Stimulated activated CD4-positive, alpha-beta T cell treated with anti-CD3 and anti-CD28 coated beads, Interleukin-15, amount 100 ng/mL, for 1 hour (primary cell): ENCODE measurements at places on chromosomes 7 and 10.

GRCh38 chr10:93820434-93820833 lies 62.7 kb downstream of the LGI1 start:
- DNase-seq, result no peak

- DNase-seq, result no peak
Measured at GRCh38 chr7:41046776-41047175, 656.1 kb downstream of the INHBA start.

DNA sequence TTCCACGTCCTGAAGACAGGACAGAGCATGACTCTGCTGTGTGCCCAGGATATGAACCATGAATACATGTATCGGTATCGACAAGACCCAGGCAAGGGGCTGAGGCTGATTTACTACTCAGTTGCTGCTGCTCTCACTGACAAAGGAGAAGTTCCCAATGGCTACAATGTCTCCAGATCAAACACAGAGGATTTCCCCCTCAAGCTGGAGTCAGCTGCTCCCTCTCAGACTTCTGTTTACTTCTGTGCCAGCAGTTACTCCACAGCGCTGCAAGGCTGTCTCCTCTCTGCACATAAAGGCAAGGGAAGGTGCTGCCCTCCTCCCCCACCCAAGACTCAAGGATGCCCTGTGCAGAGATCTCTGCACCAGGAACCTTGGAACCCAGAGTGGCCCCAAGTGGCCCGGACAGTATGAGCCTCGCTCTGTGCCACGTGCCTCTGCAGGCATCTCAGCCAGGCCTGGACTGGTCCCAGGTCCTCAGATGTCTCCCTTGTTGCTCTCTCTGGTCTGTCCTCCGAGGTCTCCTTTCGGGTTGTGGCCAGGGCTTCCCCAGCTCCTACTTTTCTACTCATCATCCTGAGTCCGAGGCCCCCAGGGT lies 230.3 kb upstream of the PRSS58 start:
- DNase-seq, result no peak

DNA sequence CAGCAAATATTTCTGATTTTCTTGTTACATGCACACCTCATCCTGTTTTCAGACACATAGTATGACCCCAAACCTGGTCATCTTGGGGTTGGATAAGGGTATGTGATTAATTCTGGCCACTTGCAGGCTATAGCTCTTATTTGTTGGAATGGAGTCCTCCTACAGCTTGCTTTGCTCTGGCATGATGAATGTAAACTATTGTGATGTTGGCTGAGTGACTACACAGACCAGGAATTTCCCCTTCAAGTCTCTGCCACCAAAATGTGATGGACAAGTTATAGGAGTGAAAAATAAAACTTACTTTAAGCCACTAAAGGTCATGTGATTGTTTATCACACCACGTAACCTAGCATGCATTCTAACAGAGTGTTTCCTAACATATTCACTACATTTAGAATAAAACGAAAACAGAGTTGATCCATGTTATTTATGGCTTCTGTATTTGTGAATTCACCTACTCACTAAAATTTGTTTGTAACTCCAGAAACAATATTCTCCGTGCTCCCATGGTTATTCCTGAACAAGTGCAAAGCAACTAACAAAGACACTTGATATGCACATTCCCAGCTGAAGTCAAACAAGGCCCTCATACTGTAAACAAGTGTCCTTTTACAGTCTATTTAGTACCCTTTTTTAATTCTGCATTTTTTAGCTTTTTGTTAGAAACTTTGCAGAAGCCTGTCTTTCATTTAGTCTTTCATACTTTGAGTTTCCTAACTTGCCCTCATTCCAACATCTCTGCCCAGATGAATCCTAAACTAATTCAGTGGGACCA lies 599.2 kb upstream of the PCDH15 start:
- DNase-seq, result no peak

DNA sequence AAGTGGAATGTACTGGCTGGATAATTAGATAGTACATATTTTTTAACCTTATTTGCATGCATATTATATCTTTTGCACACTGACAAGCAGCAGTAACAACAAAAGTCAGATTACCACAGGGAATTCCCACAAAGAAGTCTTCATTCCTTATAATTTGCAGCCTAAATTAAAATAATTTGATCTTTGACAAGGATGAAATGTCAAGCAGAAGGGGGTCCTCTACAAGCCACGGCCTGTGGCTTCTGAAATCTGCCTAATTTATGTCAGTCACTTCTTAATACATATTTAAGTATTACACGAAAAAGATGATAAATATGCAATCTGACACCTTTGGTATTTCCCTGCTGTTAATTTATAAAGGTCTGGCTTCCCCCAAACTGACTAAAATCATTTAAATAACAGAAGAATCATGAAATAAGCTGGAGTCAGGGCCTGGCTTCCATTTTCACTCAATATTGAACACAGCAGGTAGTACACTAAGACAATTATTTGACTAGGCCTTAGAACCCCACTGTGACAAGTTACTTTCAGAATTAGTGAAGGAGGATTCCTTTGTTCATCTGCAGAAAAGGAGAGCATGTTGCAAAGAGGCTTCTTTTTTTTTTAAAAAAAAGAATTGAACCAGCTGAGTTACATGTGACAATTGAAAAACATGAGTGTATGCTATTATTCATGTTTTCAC lies 351.1 kb upstream of the ETV1 start:
- no peak for DNase-seq

DNA sequence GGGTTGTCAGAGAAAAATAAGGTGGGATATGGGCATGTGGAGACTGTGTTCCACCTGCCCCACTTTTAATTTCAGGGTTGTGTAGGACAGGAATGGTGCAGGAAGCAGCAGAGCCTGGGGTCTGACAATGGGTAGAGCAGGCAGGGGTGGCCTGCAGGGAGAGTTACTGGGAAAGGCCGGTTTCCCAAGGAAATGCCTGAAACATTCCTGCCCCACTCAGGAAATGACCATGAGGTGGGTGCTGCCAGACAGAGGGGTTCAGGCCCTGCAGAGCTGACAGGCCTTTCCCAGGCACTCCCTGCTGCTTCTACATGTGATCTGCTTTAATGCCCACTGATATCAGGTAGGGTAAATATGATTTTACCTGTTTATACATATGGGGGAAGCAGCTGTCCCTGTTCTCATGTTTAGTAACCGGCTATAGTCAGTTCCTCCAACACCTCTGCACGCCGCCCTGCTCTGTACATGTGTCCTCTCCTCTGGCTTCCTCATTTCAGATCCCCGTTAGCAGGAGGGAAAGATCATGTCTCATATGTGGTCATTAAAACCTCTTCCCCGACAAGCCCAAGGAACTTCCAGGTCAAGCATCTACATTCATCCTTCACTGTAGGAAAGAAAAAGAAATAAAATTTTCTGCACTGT lies 118.6 kb upstream of the PRSS58 start:
- DNase-seq, result no peak

DNA sequence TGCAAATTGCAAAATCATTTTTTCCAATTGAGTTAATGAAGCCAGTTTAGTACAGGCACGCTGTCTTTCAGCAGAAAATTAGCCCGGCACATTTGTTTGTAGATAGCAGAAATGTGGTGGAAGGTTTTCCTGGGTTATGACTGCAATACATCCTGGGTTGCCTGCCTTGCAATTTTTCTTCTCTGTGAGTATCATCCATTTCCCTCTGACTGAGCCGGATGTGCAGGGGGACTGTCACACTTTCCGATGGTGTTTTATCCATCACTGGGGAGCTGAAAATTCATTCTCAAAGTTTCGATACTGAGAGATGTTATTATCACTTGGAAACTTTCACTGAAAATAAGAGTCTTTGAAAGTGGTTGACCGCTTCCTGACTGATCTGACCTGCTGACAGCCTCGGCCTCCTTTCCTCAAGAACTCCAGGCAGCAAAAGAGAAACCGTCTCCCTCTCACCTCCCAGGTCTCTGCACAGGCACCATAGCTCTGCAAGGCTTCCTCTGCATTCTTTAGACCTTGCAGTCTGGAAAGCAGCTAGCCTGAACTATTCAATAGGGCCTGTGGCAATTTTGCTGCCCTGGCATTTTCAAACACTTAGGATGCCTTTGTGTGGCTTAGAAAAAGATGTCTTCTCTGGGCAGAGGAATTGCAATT lies 320.8 kb upstream of the NRP1 start:
- DNase-seq, result no peak

DNA sequence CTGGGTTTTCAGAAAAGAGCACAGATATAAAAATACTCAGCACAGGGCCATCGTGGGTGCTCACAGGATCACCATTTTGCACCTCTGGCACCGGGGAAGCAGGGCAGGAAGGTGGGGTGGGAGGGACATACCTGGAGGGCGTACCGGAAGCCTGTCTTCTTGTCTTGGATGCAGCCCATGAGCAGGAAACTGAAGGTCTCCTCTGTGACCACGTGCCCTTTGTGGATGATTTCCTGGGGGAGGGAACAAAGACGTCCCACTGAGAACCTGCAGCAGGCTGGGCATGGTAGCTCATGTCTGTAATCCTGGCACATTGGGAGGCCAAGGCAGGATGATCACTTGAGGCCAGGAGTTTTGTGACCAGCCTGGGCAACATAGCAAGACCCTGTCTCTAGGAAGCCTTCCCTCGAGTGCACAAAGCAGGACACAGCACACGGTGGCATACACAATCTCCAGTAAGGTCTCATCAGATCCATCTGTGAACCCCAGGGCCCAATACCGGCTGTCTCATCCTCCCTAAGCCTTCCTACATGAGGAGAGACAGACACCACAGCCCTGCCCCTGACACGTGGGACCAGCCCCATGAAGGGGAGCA lies 9.5 kb downstream of the PTCD1 start:
- DNase-seq, result no peak

DNA sequence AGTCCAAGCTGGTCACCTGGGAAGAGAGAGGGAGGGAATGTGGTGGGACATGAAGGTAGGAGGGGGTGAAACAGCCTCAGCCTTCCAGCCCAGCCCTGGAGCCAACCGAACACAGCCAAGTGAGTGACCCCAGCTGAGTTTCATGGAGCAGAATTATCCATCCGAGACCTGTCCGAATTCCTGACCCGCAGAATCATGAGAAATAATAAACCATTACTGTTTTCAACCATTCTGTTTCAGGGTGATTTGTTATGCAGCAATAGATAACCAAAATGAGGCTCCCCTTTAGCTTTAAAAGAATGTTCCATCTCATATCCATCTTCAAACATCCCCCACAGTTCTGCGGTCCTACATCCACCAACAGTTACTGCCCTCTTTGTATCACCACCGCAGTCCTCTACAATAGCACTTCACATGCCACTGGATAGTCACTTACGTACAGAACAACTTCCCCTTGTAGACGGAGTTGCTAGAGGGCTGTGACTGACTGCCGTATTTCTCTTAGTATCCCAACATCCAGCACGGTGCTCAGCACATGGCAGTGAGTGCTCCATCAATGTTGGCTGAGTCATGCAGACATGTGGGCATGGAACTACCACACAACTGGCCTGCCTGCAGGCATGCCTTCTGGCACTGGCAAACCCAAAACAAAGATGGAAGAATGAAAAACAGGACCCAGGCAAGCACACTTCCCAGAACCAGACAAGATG lies 18.5 kb downstream of the KIAA1549 start:
- DNase-seq, result no peak

- no peak for DNase-seq
Measured at GRCh38 chr10:119233821-119234220, 26.4 kb downstream of the GRK5 start.

DNA sequence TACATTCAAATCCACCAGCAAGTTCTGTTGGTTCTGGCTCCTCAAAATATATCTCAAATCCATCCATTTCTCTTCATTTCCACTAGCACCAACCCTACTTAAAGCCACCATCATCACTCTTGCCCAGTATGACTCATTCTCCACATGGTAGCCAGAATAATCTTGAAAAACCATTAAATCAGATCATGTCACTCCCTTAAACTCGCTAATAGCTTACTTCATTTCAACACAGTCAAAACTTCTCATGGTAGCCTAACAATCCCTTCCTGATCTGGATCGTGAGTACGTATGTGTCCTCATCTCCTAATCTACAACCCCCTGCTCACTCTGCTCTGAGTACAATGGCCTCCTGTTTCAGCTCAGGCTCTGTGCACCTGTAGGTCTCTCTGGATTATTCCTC lies 8.7 kb downstream of the EPC1 start:
- no peak for DNase-seq

- no peak for DNase-seq
Measured at GRCh38 chr7:115965796-115966475, 64.6 kb downstream of the TFEC start.
